ENCODE measurements at places on chromosomes 13 and 19.

DNA sequence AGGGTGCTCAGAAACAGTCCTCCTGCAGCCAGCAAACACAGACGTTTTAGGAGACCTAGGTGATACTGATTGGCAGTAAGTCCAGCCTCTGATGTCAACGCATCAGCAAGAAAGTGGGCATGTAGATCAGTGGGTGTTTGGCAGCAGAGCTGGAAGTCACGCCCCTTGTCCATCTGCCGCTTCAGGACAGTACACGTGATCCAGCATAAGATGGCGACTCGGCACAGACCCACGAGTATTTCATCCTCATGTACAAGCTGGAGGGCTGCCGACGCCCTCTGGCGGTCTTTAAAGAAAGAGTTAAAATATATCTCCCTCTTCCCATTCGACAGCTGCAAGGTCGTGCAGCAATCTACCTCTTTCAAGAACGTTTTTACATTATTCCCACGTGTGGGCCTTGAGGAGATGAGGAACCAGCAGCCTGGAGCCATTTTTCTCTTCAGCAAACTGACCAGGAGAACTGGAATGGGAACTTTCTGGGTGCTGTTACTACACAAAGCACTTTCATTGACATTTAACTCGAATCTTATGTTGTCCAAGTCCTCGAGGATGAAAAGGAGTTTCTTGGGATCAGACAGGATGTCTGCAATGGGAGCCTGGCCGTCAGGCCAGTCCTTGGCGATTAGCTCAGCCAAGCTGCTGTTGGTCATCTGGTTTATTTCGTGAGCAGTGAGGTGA, 22.3 kb downstream of the NLRP11 start:
- DNase-seq: peak; percentile 63

- no peak for DNase-seq
Observed at GRCh38 chr19:38151242-38151641, 72.8 kb downstream of the DPF1 start.

DNA sequence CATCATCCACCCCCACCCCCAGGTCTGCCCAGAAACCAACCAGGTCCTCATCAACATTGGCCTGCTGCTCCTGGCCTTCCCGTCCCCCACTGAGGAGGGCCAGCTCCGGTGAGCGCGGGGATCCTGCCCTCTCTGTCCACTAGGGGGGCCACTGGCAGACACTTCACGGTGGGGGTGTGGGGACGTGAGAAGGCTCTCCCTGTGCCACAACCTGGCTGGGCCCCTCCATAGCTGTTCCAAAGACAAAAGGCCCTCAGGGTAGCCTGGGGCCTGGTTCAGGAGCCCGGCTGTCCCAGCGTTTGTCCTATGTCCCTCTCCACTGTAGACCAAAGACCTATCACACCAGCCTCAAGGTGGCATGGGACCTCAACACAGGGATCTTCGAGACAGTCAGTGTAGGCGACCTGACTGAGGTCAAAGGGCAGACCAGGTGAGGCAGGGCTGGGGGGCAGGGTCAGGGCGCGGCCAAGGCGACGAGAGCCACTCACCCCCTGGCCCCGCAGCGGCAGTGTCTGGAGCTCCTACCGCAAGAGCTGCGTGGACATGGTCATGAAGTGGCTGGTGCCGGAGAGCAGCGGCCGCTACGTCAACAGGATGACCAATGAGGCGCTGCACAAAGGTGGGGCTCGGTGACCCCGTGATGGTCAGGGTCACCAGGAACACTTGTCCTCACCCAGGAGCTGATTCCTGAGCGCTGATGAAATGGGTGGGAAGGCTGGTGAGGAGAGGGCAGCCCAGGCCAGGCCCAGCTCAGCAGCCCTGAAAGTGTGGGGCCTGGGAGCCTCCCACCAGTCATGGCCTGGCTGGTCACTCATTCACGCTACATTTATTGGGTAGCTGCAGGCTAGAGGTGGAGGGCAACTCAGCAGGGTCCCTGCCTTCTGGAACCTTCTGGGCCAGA, 7.9 kb downstream of the DCAF15 start:
- DNase-seq: peak; percentile 21

GRCh38 chr19:9645472-9645871, 24.4 kb upstream of the ZNF561 start:
- no peak for DNase-seq

- DNase-seq: no peak
Observed at GRCh38 chr19:5953680-5954213, 24.2 kb downstream of the RANBP3 start.

GRCh38 chr13:112062072-112062567, 4.8 kb upstream of the SOX1 start:
- no peak for DNase-seq

GRCh38 chr13:113113846-113114271, 8.3 kb downstream of the F7 start:
- no peak for DNase-seq
